ENCODE measurements at places on chromosomes 7 and 10.

GRCh38 chr10:103899312-103899711, 18.7 kb downstream of the STN1 start:
- DNase-seq, result no peak

- no peak for DNase-seq
Measured at GRCh38 chr7:100221231-100221718, 1.5 kb downstream of the PVRIG start.

GRCh38 chr7:40175725-40176510, 41.1 kb downstream of the SUGCT start:
- peak; percentile 82 for DNase-seq

DNA sequence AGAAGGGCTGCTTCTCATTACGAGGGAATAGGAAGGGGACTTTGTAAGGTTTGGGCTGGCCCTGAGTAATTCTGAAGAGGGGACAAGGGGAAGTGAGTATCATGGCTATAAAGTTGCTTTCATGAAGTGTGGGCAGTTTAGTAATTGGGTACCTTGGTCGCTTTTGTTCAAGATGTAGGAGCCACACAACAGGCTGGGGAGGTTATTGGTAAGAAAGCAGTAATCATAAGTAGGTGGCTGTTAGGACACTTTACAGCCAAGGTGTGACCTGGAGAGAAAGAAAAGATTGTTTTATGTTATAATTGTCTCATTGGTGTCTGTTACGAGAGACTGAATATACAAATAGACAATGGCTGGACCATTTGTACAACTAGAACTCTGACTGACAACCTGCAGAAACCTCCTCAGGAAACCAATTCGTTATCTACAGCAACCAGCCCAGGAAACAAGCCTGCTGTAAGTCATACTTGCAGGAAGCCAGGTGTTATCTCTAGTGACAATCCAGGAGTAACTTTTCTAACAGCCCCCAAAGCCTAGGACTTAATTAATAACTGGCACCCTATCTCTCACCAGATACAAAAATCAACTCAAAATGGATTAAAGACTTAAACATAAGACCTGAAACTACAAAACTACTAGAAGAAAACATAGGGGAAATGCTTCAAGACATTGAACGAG, 5.0 kb upstream of the CCM2 start:
- no peak for DNase-seq

- DNase-seq, result no peak
Measured at GRCh38 chr10:107091126-107091525, 73.4 kb downstream of the SORCS1 start.

- peak; percentile 35 for DNase-seq
Measured at GRCh38 chr7:7707806-7708205, 10.6 kb downstream of the RPA3 start.

- DNase-seq, result no peak
Measured at GRCh38 chr10:26243351-26243720, 26.8 kb downstream of the GAD2 start.

DNA sequence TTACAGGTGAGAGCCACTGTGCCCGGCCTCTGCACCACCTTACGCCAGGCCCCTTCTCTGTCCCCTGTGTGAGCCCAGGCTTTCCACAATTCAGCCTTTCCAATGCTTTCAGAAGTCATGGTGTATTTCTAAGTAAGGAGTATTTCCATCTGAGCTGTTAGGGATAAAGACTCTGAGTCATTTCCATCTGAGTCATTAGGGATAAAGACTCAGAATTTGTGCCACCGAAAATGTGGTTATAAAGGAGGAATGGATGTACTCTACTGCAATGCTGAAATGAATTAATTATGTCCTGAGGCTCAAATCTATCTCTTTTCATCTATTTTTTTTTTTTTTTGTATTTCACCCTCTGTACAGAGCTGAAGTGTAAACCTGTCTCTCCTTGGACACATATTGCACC, 84.0 kb downstream of the GATA3 start:
- no peak for DNase-seq

DNA sequence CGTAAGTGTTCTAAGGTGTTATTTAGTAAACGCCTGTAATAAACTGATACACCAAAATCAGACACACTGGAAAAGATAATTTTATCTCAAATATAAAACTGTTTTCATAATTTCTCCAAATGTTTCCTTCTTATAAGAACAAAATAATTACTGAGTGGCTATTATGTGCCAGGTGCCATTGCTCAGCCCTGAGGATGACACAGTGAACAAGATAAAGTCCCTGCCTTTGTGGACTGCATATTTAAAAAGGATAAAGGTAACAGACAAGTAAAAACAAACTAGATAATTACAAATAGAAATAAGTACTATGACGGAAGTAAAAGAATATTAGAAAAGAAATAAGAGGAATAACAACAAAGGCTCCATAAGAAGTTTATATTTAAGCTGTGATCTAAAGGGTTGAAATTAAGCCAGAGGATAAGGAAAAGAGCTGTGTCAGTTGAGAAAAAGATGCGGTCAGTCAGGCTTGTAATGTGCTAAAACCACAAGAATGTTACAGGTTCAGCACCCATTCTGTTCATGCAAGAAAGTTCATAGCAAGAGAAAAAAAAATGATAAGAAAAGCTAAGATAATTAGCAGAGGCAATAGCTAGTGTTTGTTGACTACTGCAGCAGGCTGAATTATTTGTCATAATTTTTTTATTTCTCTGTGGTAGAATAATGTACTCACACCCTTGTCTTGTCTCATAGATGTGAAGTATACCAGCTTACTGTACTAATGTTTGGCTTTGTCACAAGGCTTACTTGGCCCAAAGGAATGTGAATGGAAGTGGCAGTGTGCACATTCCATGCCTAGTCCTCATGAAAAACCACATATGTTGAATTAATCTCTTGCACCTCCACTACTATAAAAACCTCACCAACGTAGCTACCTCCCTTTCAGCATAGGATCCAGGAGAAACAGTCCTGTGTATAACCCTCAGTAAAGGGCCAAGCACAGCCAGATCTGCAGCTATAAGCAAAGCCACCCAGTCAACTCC, 75.1 kb downstream of the CRPPA start:
- DNase-seq, result peak; percentile 91

GRCh38 chr7:77687747-77688144, 8.5 kb upstream of the RSBN1L start:
- DNase-seq, result no peak

DNA sequence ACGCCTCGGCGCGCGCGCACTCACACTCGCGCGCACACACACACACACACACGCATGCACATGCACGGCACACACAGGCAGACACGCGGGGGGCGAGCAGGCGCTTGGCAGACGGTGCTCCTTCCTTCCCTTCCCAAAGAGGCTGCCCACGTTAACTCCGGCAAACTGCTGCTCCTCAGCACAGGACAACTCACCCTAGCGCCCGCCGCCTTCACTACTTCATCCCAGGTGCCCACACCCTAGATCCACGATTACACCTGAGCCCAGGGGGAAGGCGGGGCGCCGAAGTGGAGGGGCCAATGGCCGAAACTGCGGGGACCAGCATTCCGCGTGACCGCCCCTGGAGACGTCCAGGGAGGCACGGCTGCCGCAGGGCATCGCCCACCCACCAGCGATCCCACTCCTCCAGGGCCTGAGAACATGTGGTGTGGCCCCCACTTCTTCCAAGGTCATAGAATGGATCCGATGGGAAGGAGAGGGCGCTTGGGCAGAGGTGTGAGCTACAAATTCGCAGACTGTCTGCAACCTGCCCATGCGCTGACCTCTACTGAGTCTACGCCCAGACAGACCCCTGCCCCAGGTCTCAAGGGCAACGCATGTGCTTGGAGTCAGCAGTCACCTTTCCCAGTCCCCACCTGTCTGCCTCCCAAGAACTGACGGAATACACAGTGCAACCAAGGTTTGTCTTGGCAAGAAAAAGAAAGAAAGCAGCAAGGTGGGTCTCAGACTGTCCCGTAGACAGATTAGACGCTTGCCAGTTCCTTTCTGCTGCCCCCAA, 74.6 kb downstream of the CALN1 start:
- DNase-seq, result no peak

- no peak for DNase-seq
Measured at GRCh38 chr7:96349572-96349971, 27.7 kb upstream of the SLC25A13 start.

DNA sequence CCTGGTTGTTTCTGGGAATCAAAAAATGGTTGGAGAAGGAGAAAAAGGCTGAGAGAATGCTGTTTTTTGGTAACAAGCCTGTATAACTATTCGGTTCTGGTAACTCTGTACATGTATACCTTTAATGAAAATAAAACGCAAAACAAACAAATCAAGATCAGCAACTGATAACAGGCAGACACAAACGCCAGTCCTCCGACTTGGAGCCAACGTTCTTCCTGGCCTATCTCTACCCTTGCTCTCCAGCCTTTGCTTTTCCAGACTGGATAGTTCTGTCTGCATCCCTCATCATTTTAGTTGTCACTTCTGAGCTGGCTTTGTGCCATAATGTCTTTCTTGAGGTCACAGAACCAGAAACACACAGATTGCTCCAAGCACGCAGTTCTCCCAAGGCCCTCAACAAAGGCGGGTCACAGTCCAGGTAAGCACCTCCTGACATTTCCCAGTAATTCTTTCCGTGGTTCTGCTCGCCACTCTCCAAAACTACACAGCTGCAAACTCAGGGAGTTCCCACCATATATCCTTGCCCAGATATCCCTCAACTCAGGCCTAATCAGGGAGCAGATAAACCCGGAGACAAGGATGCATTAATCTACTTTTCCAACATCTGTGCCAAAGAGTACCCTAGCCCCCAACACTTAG, 20.2 kb downstream of the HIP1 start:
- DNase-seq, result no peak

GRCh38 chr10:129646973-129647372, 179.9 kb downstream of the MGMT start:
- DNase-seq, result no peak

- no peak for DNase-seq
Measured at GRCh38 chr7:81598951-81599350, 170.9 kb downstream of the HGF start.

DNA sequence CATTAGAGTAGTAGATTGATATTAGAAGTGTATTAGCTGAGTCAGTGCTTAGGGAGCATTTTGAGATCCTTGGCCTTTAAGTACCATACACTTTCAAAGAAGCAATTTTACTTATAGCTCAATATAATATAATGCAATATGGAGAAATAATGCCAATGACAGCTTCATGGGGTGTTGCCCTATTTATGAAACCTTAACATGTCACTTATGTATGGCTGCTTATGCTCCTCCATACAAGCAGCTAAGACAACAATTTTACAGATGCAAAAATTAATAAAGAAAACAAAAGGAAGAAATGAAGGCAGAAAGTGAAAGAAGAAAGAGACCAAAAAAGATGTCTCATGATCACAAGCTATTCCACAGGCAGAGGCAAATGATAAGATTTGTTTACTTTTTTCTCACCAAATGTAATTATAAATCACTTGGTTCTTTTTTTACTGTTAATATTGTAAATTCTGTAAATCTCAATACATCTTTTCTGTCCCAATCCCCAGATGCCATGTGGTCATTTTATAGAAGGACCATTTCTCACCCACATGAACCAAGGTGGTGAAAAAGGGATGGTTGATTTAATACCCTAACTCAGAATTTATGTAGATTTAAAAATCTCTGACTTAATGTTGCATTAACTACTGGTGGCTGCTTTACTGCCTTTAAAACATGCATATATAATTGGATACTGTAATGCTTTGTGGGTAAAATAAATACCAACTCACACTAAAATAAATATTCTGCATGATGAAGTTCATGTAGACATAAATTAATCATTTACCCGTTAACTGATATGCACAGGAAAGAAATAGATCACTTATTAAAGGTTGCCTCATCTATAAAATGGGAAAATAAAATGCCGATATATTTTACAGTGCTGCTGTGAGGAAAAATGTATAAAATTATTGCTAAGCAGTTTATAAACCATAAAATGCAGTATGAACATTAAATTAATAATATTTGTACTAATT, 33.5 kb upstream of the RHOBTB1 start:
- no peak for DNase-seq

Data from fibroblast of skin of back (primary cell).